Ascending aorta (tissue), 2 donors: ENCODE measurements at places on chromosomes 12 and 14.

- no peak for DNase-seq
Observed at GRCh38 chr12:99620159-99620479, 27.4 kb upstream of the GARIN6 start.

DNA sequence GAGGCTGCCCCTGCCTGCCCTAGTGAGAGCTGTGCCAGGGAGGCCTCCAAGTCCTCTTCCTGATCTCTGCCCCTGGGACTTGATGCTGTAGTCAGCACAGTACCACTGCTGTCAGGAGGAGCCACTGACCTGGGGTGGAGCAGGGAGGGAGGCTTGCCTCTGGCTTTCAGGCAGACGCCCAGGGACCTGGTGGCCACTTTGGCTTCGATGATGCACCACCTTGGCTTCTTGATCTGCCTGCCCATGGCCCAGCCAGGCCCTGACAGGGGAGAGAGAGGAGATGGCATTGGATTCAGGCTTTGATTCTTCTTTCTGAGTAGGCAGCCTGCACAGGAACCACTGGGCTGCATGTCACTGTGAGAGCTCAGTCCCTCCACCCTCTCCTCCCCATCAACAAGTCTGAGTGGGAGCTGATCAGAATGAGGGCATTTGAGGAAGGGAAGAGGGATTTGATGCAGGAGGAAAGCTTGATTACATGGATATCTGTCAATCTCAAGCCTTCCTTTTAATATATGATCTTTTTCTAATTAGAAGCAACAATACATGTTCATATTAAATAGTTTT is 24.7 kb downstream of the TMEM63C start:
- no peak for DNase-seq

DNA sequence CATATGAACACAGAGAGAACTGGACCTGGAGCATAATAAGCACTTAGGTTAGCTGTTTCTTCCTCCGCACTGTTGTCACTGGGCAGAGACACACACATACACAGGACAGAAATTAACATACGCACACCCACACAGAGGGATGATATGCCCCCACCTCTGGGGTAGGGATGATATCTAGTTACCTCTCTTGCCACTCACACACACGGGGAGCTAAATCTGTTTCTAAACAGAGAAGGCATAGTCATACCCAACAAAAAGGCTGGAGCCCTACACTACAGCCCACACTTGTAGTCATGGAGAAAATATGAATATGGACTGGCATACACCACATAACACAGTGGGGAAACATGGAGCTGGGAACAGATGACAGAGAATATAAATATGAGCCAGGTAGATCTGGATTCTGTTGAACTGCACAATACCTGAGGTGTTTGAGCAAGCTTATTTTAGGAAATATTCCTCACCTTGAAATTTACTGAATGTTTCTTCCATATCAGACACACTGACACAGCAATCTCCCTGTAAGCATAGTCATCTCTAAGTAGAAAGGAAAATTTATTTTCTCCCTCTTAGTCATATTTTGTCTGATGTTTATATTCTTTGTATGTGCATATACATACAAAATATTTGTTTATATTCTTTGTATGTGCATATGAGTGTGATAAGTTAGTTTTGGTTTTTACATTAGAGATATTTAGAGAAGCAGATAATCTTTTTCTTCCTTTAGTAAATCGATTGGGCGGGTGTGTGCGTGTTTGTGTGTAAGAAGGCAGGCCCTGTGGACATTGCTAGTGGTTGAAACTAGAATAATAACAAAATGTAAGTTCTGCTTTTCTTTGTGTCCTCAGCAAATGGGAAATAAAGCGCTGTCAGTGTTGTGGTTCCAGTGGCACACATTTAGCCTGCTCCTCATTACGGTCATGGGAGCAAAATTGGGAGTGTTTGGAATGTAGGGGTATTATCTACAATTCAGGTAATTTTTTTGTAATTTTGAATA is 20.9 kb upstream of the SCFD1 start:
- no peak for DNase-seq

DNA sequence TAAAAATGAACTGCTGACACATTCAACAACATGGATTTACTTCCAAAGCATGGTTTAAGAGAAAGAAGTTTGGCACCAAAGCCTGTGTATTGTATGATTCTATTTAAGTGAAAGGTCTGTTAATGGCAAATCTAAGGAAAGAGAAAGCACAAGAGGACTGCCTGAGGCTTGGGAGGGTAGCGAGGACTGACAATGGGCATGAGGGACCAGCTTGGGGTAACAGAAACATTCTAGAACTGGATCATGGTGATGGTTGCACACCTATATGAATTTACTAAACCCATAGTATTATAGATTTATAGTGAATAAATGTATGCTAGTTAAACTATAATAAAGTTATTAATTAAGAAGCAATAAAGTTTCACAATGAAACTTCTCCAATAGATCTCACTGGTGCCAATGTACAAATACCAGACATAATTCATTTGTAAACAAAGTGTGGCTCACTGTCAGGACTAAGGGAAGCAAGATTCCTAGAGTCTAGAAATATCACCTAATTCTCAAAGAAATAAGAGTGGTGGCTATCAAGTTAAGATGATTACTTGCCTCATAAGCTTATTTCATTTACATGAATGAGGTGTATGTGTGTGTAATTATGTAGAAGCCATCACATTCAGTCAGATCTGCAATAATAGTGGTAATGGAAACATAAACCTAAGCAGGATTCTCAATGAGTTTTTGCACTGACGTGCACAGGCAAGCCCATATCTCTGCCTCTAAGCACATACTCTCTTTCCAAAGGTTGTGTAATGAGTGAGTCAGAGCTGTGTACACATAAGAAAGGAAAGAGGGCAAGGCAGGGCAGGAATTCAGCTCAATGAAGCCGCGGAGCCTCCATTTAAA is 353.4 kb downstream of the KCNH5 start:
- DNase-seq: no peak

GRCh38 chr14:64937821-64938193 is 4.7 kb downstream of the GPX2 start:
- no peak for DNase-seq

GRCh38 chr14:60273956-60274355 is 24.9 kb downstream of the PPM1A start:
- no peak for DNase-seq

DNA sequence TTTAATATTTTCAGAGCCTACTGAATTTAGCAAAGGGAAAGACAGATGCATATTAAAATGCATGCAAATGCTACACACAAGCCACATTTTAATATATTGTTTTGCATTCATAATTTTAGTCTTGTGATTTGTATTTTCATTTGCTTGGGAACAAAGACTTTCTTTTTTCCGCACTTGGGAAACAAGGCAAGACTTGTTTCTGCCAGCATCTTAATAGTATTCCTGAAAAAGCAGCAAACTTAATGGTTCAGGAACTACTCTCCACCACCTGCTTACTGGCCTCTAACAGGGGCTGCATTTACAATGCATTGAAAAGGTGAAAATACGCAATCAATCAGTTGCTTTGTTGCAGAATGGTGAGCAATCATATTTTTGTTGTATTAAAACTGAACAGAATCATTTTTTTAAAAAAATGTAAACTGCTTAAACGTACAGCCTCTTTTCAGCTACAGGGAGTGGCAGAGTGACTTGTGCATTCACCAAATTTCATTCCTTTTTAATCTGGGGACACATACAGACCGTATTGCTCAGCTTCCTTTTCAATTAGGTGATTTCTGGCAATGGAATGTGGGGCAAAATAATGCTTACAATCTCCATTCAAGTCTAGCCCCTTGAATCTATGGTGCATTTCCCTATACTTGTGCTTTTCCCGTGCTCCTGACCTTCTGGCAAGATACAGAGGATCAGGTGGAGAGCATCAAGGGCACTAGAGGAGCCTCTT is 144.1 kb upstream of the BTG1 start:
- DNase-seq: no peak

GRCh38 chr14:92456215-92457015 is 57.2 kb upstream of the RIN3 start:
- peak; percentile 77 for DNase-seq

DNA sequence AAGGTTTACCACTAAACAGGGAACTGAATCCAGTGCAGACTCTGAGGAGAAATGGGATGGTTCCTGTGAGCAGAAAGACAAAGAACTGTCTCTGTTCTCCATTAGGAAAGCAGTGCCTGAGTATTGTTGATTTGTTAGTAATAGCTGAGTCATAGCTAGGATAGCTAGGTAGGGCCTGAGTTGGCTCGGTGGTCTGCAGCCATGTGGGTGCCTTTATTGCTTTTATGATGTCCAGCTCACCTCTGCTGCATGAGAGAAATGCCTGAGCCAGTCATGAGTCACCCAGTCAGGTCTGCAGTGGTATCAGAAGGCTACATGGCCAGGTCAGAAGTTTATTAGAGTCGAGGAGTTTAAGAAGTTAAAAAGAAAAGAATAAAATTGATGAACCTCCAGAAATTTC is 24.2 kb downstream of the TRHDE start:
- no peak for DNase-seq

DNA sequence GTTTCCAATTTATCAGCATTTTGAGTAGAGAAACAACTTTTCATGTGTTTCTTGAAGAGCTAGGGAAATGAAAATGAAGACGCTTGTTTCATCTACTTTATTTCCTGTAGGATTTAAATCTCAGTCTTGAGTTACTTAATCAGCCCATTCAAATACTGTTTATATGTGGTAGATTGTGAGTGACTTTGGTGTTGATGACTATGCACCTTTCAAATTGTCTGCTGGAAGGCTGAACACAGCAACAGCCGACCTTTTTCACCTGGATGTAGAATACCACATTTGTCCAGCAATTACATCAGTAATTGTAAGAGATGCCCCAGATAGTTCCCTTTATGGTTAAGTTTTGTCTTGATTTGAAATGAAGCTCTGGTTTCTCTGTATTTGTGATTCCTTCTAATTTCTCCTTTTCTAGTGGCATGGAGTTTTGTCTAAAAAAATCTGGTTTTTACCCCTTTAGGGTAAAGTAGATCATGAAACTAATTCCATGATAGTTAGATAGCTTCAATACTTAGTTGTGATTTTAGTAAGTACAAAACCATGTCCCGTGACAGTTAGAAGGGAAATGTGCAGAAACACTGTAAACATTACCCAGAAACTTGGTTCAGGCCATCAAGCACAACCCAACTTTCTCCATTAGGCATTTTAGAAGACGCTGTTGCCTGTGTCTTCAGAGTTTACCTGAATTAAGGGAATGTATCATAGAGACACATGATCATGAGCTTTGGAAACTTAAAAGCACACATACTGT is 165.0 kb downstream of the SRGAP1 start:
- DNase-seq: no peak

- no peak for DNase-seq
Observed at GRCh38 chr12:40049268-40049667, 56.6 kb downstream of the SLC2A13 start.
